ENCODE measurements at places on chromosomes 12 and 14.

- DNase-seq, result no peak
Observed at GRCh38 chr12:75854681-75855309, 176.8 kb downstream of the PHLDA1 start.

DNA sequence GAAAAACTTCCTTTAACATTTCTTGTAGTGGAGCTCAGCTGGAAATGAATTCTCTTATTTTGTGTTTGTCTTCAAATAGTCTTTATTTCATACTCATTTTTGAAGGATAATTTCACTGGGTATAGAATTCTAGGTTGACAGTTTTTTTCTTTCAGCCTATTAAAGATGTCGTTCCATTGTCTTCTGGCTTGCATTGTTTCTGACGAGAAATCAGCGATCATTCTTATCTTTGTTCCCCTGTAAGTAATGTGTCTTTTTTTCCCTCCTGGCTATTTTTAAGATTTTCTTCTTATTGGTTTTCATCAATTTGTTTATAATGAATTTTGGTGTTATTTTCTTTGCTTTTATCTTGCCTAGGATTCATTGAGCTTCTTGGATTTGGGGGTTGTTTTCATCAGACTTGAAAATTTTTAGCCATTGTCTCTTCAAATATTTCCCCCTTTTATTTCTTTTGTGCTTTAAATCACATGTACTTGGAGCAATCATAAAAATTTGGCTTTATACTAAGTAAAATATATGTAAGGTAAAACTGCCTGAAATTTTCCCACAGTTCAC is 89.4 kb downstream of the UNC79 start:
- no peak for DNase-seq

DNA sequence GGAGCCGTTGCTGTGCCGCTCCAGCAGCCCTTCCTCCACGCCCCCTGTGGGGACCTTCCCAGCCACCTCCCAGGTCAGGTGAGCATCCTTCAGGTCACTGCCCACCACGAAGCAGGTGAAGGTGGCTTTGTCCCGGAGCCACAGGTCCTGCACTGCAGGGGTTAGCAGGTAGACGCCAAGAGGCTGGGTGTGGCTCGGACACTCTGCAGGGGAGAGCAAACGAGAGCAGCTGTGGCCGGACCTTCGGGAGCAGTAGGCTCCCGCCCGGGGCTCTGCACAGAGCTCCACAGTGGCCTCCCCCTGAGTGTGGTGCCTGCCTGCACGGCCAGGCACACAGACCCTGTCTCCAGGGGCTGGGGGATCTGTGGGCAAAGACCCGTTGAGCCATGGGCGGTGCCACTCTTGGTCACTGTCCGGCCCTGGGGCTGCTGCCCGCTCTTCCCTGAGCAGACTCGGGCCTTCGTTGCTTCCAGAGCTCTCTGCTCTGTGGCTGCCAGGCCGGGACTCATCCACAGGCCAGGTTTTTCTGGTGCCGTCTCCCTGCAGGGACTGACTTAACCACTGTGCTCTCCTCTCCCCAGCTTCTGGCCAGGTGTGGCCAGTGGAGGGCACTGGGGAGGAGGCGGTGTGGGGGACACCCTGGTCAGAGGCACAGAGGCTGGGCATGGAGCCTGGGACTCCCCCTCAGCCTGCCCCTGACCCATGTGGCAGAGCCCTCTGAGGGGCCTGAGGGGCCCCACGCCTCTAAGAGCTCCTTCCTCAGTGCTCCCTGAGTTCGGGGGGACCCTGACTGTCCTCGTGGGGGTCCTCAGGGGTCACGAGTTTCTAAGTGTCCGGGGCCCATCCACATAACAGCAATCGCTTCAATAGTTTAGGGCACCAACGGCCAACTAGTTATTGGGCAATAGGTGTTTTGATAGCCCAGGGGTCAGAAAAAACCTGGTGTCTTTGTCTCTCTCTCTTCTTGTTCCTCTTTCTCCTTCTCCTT is 314.9 kb downstream of the TMEM121 start:
- DNase-seq, result no peak

- no peak for DNase-seq
Observed at GRCh38 chr14:90193925-90194324, 62.4 kb upstream of the PSMC1 start.

- DNase-seq, result peak; percentile 78
Observed at GRCh38 chr14:60734465-60735242, at the start of gene MNAT1. Gene MNAT1 (plus strand): TSS chr14:60734761. CDS start chr14:60734863, 102 bp downstream.

DNA sequence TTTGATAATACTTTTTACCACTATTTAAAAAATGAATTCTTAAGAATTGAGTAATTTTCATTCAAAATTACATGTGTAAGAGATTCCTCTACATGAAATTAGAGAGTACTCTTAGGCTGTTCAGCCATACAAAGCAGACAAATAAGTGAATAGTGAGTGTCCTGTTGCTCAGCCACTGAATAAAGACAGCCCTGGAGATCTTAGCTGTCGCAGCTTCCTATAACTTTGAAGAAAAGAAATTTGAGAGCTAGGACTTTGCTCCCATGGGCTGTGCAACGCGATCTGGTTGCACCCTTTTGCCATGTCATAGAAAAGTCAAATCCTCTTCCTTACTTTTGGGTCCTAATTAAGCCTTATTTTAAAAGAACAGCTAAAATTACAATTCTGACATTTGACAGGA is 40.9 kb upstream of the LRIG3 start:
- no peak for DNase-seq

DNA sequence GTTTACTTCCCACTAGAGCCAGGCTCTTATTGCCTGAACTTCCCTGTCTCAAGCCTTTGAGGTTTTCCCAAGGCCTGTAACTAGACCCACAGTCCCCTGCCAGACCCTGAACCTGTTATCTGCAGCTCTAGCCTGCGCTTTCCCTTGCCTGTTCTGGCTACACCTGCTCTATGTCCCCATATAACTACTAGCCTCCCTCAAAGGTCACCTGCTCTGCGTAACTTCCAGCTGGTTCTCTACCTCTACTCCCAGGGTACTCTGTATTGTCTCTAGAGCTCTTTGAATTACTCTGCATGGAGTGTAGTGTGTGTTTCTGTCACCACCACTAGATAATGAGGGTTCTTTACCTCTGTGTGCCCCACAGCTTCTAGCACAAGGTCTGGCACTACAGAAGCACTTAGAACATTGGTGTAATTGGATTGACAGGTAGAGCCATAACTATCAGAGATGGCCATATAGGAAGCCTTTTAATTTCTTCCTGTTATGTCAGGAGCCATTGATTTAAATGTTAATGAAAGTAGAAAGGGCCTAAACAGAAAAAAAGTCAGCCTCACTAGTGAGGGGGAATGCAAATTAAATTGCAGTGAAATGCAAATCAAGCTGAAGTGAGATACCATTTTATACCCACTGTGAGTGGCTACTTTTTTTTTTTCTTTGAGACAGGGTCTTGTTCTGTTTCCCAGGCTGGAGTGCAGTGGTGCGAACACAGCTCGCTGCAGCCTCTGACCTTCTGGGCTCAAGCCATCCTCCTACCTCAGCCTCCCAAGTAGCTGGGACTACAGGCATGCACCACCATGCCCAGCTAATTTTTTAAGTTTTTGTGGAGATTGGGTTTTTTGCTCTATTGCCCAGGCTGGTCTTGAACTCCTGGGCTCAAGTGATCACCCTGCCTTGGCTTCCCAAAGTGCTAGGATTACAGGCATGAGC is 47.8 kb downstream of the EID3 start:
- no peak for DNase-seq

DNA sequence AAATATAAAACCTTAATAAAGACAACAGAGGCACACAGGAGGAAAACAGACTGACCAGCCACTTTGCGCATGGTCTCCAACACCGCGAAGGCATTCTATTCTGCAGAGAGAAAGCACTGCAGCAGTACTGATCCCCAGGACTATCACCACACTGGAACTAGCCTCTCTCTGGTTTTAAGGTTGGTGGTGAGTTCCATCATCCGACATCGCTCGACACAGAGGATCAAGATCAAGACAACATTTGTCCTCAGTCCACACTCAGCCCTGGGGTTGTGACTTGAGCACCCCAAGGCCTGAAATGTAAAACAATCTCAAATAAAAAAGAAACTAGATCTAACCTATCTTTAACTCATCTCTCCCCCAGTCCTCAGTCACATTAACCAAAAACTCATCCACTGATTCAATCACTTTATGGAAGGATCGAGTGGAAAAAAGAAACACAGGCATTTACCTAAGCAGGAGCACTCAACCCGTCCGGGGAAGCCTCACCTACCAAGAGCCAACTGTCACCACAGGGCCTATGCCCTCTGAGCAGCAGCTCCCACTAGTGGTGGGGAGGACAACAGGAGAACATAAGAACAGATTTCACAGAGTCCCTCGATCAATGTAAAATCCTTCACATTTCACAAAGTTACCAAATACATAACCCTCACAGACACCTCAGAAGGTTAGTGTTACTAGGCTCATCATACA is 17.7 kb downstream of the STXBP6 start:
- no peak for DNase-seq

- no peak for DNase-seq
Observed at GRCh38 chr14:77000340-77001270, 27.9 kb downstream of the IRF2BPL start.

GRCh38 chr12:89490922-89491321 is 33.7 kb downstream of the GALNT4 start:
- DNase-seq, result no peak

DNA sequence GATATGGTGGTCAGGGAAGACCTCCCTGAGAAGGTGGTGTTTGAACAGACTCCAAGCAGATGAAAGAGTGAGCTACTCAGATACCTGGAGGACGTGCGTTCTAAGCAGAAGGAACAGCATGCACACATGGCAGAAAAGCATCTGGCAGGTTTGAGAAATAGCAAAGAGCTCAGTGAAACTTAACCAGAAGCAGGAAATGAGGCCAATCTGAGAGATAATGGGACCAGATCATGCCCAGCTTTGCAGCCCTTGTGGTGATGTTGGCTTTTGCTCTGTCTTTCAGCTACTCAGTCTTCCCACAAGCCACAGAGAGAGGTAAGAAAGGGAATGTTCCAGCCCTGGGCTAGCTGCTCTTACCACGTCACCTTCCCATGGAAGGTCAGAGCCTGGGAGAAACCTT is 176.3 kb upstream of the GSC start:
- no peak for DNase-seq

DNA sequence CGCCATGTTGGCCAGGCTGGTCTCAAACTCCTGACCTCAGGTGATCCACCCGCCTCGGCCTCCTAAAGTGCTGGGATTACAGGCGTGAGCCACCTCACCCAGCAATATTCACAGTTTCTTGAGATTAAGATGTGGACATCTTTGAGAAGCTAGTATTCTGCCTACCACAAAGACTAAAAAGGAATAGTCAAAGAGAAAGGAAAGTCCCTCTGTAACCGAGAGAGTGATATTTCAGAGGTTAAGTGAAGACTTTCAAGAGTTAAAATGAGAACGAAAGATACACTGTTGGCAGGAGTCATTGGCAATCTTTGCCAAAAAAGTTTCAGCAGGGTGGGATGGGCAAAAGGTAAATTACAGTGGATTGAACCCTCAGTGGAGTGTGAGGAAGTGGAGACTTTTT is 15.6 kb downstream of the DGKA start:
- no peak for DNase-seq

GRCh38 chr12:115354007-115354890 is 670.3 kb upstream of the TBX3 start:
- no peak for DNase-seq

GRCh38 chr14:54782751-54783659 is 119.6 kb downstream of the GCH1 start:
- DNase-seq, result no peak

GRCh38 chr12:25518512-25518911 is 34.6 kb downstream of the LMNTD1 start:
- DNase-seq, result no peak
